ENCODE measurements at places on chromosomes 1 and 21.
A peak's percentile ranks its signal among the peaks of the same experiment; 100 is the strongest.

DNA sequence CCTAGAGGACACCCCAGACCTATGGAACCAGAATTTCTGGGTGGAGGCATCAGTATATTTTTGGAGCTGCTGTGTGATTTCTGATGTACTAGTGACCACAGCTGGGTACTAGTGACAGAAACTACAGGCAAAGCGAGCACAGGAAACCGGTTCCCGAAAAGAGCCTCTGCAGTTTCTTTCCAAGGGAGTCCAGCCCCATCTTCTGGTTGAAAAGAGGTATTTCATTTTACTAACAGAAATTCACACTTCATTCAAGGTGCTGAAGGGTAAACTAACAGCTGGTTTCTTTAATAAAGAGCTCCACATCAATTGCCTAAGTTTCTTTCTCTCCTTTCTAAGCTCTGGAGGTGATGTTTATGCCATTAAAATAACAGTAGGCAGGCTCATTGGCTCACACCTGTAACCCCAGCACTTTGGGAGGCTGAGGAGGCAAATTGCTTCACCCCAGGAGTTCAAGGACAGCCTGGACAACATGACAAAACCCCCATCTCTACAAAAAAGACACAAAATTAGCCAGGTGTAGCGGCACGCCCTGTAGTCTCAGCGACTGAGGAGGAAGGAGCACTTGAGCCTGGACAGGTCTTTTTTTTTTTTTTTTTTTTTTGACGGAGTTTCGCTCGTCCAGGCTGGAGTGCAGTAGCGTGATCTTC lies 22.0 kb downstream of the THAP3 start:
- no peak for DNase-seq

GRCh38 chr1:160565564-160565963 lies 13.7 kb downstream of the CD84 start:
- no peak for DNase-seq

- DNase-seq = peak; percentile 30
Observed at GRCh38 chr1:199081739-199082138, 442.9 kb downstream of the PTPRC start.

GRCh38 chr1:232788235-232788872 lies 16.9 kb upstream of the MAP10 start:
- no peak for DNase-seq

- no peak for DNase-seq
Observed at GRCh38 chr1:16717336-16718098, 22.8 kb upstream of the RNU1-4 start.

GRCh38 chr1:13605159-13605558 lies 21.5 kb downstream of the PDPN start:
- peak; percentile 30 for DNase-seq

DNA sequence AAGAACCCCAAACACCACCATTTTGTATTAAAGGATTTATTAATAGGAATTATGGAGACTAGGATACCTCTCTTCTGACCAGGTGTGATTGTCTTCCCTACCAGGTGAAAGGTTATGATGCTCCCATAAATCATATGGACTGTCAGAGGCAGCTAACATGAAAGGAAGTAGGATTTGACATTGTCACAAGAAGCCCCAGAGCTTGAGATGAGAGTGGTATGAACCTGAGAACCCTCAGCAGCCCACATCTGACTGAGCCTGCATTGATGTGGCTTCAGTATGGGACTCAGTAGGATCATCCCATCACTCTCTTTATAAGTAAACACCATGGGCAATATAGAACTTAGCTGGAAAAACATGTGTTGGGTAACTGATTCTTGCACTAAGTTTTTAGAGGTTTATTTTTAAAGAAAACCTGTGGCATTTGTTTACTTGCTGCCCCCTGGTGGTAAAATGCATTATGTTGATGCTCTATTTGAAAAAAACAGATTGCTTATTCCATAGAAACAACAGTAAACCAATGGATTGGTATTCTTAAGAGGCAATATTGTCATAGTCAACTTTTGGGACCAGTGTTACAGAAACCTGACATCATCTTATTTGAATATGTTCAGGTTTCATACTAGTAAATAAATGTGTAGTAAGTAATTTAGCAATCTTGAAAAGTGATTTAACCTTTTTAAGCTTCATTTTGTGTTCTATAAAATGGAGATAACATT lies 16.6 kb upstream of the CACYBP start:
- DNase-seq = no peak

GRCh38 chr1:53987880-53988279 lies 30.1 kb downstream of the LDLRAD1 start:
- no peak for DNase-seq

- no peak for DNase-seq
Observed at GRCh38 chr1:42181687-42182086, 17.1 kb upstream of the GUCA2A start.

DNA sequence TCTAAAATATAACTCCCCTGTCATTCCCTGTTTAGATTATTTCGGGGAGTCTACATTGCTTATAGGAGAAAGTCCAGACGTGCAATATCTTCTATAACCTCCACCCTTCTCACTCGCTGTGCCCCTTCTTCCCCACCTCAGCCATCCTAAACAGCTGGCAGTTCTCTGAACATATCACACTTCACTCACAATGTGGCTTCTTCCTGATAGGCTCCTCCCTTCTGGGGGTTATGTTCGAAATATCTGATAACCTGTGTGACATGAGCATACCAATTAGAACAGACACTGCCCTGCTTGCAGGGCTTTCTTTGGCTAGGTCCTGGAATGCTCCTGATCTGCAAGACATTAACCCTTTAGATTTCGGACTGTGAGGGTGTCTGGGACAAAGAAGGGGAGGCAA lies 274.6 kb downstream of the NFIA start:
- DNase-seq = no peak

GRCh38 chr1:62361431-62361830 lies 42.2 kb upstream of the KANK4 start:
- DNase-seq = no peak

GRCh38 chr1:48469616-48470480 lies 2.2 kb downstream of the SPATA6 start:
- DNase-seq = peak; percentile 77

GRCh38 chr1:28439320-28439719 lies 66.5 kb upstream of the RCC1 start:
- DNase-seq = no peak

GRCh38 chr1:92425617-92426016 lies 61.1 kb downstream of the GFI1 start:
- no peak for DNase-seq

GRCh38 chr1:160628799-160629263 lies 18.0 kb downstream of the SLAMF1 start:
- DNase-seq = no peak

DNA sequence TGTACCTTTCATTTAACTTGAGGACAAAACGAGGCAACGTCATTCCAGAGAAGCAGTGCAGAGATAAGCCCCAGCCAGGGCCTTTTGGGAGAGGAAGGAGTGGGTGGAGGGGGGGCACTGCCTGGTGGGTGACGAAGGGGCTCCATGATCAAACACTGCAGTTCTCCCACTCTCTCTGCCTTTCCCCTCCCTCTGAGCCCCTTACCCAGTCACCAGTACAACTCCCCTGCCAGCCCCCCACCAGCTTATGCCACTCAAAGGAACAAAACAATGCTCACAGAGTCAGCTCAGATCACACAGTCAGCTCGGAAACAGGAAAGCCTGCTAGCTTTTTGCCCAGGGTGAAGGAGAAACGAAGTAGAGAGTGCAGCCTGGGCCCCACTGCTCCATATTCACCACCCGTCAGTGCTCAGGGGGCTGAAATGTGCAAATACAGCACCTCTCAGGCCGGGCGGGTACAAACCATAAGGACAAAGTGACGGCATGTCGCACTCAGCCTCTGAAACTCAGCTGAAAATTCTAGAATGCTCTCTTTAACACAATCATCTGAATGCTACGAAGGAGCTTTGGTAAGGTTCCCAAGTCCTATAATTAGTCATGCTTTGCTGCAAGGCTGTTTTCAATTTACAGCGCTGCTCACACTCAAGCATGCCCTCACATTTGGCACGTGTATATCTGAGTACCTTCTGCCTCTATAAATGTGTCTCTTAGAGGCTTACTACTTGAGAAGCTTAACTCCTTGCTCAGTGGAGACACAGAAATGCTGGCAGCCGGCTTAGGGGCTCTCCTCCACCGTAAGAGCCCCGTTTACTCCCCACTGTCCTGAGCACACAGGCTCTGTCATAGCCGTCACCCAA lies 65.8 kb upstream of the RAB4A start:
- DNase-seq = peak; percentile 90

DNA sequence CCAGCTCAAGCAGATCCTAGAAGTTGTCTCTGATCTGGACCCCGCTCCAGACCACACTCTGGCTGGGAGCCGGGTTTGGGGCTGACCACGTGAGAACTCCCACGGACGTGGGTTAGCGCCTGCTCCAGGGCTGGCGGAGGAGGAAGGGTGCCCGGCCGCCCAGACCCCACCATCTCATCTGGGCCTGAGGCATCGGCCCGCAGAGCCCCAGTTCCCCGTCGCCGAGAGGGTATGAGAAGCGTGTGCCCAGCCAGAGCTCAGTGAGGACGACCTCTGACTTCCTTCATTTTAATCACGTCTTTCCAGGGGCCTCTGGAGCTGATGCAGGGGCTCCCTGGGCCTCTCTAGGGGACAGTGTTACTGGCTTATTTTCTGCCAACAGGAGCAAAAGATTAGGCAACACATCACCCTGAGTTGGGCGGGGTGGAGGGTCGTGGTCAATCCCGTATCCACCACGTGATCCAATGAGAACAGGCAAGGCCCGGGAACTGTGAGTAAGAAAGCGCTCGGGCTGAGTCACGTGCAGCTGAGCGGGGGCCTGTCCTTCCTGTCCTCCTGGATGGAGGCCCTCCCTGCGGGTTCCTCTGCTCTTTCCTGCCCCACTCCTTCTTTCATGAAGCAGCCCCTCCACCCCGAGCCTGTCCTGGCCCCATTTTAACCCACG lies 81.1 kb downstream of the SIK1 start:
- no peak for DNase-seq

DNA sequence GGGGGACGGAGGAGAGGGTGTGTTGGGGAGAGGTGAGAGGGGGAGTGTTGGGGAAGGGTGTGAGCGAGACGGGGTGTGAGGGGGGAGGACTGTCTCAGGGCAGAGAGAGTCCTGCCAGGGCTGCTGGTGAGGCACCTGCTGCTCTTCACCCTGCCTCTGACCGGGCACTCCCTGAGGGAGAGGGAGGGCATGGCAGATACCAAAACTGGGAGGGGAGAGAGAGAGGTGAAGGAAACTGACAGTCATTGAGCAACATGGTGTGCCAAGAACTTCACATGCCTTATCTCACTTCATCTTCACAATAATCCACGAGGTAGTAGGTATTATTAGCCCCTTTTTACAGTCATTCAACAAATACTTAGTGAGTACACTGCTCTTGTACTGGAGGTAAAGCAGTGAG lies 61.3 kb upstream of the ARTN start:
- no peak for DNase-seq

DNA sequence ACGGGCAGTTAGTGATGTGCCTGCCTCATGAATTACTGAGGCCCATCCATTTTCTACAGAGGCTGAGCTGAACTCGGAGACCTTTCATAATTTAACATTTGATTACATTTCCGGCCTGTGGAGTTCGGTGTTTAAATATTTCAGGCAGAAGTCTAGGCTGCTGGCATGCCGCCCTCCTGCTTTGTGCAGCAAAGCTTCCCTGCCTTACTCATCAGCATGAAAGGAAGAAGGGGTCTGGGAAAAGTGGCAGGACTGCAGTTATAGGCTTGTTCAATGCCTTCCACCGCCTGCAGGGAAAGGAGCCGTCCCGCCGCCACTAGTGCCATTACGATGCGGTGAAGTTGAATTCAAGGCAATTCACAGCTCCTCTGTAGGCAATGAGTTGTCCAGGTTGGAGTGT lies 527.9 kb downstream of the NPHP4 start:
- DNase-seq = no peak

DNA sequence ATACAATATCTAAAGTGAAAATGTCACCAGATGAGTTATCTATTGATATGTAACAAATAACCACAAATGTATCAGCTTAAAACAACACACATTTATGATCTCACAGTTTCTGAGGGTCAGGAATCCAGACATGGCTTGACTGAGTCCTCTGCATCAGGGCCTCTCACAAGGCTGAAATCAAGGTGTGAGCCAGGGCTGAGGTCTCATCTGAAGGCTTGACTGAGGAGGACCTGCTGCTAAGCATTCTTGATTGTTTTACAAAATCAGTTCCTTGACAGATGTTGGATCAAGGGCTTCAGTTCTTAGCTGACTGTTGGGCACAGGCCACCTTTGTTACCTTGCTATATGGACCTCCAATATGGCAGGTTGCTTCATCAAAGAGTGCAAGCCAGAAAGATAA lies 483.7 kb downstream of the CAMTA1 start:
- no peak for DNase-seq

GRCh38 chr1:36323636-36324352 lies at the start of gene EVA1B:
Gene EVA1B, minus strand, starts transcription at chr1:36323645. Its CDS starts 608 bp downstream, at chr1:36323037.
- DNase-seq = peak; percentile 90

DNA sequence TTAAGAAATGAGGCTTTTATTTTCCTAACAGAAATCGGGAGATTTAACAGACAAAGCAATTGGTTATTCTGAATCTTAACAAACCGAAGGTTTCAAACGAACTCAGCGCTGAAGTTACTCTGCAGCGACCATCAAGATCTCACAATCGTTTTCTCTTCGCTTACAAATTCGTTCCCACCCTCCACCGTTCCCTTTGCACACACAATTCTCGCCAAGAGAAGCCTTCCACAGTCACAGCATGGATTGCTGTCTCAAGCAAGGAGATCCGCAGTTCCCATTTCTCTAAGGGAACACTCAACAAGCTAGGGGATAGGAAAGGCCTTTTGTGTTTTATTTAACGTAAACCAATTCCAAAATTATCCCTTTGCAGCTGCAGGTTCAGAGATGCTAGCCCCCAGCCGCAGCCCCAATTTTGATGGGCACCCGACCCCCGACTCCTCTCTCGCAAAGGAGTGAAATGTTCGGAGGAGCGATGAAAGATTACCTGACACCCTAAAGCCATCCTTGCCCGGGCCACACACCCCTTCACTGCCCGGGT lies 755 bp downstream of the FBXO42 start:
- DNase-seq = peak; percentile 43

DNA sequence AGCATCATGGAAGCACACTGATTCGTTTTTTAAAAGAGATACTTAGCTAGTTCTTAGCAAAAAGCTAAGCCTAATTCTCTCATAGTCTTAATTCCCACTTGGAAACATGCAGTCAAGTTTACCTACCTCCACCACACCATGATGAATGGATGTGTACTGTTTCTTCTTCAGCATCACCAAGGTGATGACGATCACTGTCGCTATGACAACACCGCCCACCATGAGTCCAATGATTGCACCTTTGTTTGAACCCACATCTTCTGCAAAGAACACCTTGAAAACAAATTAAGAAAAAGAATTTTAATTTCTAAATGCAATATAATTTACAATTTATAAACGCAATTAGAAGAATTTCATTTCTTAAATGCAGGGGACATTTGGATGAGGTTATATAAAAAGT lies 156.8 kb downstream of the GABPA start:
- DNase-seq = no peak

DNA sequence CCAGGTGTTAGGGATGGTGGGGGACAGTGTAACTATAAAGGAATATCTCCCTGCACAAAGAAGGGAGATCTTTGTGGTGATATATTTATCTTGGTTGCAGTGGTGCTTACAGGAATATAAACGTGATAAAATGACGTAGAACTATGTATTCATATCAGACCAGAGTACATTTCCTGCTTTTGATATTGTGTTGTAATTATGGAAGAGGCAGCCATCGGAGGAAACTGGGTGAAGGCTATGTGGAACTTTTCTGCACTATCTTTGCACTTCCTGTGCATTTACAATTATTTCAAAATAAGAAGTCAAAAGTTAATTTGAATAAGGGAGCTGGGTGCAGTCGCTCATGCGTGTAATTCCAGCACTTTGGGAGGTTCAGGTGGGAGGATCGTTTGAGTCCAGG lies 37.6 kb downstream of the NDUFS5 start:
- DNase-seq = no peak
